ENCODE measurements at places on chromosomes 1 and 21.

DNA sequence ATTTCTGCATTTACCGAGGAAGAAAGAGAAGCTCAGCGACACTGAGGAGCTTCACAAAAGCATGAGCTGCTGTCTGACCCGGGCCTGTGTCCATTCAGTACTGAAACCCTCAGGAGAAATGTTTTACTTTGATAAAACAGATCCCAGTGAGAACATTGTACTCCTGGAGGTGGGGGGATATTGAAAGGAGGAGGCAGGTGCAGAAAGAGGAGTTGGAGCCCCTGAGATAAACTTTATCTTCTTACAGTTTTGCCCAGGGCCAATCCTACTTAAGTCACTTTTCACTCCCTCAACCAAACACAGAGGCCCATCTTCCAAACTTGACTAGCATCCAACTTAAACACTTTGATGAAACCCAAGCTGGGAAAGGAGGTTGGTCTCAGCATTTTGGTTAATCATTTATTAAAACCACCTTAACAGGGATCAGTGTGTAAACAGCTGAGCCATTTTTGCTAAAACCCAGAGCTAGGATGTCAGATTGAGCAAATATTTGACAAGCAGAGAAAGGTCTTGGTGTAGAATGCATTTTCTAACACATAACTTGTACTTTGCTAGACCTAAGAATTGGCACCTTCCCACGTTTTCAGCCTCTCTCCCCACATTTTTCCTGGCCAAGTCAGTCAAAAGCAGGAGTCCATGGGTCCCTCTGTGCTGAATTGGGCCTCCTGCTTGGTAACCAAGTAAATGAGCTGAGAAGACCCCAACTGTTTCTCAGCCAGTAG lies 32.5 kb upstream of the SARS1 start:
- no peak for DNase-seq

GRCh38 chr1:161039154-161039545 lies 386 bp upstream of the TSTD1 start:
- no peak for DNase-seq

DNA sequence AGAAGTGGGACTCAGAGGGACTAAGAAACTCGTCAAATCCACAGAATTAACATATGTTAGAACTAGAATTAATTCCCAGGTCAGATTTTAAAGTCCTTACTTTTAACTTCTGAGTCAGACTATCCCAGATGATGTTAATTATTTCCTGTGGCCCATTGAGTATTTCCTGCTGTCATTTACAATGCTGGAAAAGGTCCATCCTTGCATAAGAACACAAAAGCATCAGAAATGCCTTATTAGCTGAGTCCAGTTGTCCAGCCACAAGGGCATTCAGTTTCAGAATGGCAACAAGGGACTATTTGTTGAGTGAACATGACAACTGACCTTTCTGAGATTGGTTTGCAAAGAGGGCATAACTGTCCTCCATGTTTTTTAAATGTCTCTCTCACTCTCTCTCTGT lies 16.5 kb upstream of the HIVEP3 start:
- no peak for DNase-seq

DNA sequence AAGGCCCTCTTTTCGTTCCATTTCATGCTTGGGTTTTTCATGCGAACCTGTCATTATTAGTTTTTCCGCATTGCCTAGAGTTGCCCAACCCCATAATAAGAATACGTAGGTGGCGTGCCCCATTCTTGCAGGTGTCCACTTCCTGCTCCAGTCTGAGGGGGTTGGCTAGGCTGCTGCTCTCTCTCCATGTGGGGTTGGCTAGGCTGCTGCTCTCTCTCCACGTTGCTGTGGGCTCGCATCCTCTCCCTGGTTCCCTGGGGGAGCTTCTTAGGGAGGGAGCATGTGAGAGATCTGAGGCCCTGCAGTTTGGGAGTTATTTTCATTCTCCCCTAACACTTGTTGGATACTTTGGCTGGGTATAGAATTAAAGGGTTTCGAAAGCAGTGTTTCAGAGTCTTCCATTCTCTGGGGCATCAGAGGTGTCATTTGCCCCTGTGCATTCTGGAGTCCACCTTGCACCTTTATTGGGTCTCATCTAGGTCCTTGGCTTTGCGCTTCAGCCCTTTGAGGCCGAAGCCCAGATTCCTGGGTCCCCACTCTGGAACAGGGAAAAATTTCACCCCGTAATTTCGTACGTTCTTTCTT lies 8.6 kb downstream of the C1orf35 start:
- no peak for DNase-seq

DNA sequence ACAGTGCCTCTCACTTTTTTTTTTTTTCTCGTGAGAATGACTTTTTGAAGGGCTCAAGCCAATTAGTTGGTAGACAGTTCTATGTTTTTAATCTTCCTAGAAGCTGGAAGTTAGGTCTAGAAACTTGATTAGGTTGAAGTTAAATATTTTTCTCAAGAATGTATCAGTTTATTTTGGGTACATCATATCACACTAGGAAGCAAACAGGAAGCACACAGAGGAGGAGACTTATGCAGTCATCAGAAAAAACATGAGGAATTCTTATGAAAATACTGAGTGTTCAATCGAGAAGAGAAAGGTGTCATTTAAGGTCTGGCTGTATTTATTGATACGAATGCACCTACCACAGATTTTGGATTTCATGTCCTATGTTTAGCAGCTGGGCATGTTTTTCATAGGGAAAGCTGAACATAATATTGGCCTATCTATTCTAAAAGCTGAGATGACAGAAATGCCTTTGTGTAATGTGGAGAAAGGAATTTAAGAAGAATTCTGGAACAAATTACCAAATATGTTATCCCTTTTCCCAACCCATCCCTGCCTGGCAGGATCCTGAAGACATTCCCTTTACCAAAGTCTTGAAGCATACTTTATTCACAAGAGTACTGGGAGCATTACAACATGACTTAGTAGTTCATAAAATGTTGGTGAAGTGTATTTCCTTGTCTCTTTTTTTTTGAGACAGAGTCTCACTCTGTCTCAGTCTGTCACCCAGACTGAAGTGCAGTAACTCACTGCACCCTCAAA lies 17.5 kb upstream of the ZFP69B start:
- DNase-seq, result no peak

- DNase-seq, result no peak
These were observed 5.7 kb upstream of the MRPL55 start for GRCh38 chr1:228114827-228115226.

All from non-pigmented ciliary epithelial cell (primary cell).